GM19239 (cell line): ENCODE measurements at places on chromosomes 7 and 10.

DNA sequence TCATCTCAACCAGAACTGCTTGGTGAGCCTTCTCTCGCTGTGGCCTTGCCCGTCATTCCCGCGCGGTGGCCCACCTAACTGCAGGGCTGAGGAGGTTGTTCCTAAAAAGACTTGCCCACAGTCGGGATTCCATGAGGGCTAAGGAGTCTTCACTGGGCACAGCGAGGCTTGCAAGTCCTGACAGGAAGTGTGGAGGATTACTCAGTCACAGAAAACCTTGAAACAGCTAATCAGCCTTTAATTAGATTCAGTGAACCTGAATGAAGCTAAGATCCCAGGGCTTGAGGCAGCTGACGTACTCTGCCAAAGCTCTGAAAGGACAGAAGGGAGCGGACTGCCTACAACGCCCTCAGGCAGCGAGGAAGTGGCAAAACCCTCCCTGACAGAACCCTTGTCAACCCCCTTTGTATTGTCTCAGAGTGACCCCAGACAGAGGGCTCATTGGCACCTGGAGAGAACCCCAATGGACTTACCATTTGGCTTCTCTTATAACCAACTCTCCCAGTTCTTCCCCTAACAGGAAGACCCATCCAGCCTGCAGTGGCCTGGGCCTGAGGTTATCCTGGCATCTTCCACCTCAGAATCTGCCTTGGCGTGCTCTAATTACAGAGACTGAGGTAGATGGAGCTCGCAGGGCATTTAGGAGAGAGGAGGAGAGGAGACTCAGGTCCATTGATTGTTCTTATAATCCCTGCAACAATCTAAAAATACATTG, 2.5 kb upstream of the LAMB4 start:
- no peak for DNase-seq

GRCh38 chr10:4488904-4489303, 337.1 kb upstream of the AKR1E2 start:
- no peak for DNase-seq

GRCh38 chr10:27506280-27506679, 2.2 kb downstream of the RAB18 start:
- DNase-seq: no peak

- DNase-seq: no peak
Observed at GRCh38 chr7:113730309-113730955, 188.4 kb downstream of the PPP1R3A start.
